ENCODE measurements at places on chromosomes 5 and 9.

GRCh38 chr5:37121027-37121426, 128.1 kb downstream of the CPLANE1 start:
- no peak for DNase-seq

DNA sequence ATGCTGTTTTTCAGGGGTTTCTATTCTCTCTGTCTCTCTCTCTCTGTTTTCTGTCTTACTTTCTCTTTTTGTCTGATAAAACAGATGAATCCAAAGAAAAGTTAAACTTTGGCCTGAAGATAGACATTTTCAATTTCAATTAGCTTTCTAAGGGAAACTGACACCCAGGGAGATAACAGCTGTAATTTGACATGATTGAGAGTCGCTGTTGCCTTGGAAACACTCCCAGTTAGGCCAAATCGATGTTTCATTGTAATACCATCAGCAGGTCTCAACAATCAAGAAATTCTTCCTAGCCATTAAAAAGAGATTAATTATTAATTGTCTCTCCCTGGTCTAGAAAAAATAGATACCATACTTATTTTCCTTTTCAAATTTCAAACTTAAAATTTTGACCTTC, 53.0 kb downstream of the ENTREP1 start:
- no peak for DNase-seq

GRCh38 chr5:107502676-107503060, 168.1 kb downstream of the EFNA5 start:
- DNase-seq, result no peak

- no peak for DNase-seq
Measured at GRCh38 chr5:5291357-5291756, 131.1 kb upstream of the ICE1 start.

- DNase-seq, result no peak
Measured at GRCh38 chr5:156119692-156120091, 207.3 kb upstream of the SGCD start.

GRCh38 chr9:81534138-81534875, 155.0 kb downstream of the TLE1 start:
- DNase-seq, result peak; percentile 13

- DNase-seq, result no peak
Measured at GRCh38 chr5:60356745-60357144, 343.2 kb downstream of the DEPDC1B start.

DNA sequence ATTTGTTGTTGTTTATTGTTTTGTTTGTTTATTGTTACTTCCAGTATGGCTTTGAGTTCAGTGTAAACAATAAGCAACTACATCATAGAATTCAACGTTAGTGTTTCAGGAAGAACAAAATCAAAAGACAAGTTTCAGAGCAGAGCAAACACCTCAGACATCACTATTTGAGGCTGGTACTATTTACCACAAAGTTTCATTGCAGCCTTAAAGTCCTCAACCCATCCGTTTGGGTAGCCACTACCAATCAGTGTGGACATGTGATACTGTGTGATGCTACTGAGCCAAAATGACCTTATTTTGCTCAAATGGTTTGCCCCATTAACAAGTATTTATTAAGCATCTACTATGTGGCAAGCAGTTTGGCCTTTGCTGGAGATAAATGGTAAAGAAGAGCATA, 458.5 kb upstream of the PTGER4 start:
- no peak for DNase-seq

DNA sequence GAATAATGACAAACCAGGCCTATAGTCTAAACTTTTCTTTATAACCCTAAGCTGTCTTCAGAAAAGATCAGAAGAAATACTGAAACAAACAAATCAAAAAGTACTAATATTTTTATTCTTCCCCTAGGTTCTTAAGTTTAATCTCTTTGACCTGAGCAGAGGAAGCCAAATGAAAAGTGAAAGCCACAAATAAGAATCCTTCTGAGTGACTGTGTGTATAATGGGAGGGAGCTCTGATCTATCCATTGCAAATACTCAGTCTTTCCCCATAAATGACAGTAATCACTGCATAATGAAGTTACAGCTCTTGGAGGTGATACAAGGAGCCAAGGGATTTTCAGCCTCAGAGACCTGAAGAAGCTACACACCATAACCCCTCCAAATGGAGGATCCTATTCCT, 126.9 kb upstream of the ATP10B start:
- no peak for DNase-seq

GRCh38 chr5:74109344-74109743, 483.3 kb downstream of the ARHGEF28 start:
- DNase-seq, result no peak

DNA sequence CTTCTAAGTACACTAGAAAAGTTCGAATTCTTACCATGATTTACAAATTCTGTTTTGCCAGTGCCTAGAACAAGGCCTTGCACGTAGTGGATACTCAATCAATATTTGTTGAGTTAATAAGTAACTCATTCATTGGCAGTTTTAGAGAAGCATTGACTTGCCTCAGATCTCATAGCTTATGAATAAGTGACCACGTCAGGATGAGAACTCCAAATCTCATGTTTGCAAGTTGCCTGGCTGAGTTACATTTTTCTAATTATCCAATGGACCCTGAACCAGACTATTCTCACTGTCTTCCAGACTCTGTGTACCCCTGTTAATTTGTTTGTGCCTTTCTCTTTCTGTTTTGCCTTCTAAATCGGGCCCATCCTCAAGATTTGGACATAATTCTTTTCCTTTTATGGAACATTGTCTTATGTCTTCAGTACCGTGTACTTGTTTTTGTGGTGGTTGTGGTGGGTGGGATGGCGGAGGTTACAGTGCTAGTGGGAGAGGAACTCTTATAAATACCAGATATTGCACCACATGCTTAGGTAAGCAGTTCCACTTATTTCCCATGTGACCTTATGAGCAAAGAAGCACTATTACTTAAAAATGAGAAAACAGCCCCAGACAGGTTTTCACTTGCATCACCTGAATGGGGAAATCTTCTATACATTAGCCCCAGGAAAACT, 96.3 kb downstream of the UNC13B start:
- DNase-seq, result no peak

DNA sequence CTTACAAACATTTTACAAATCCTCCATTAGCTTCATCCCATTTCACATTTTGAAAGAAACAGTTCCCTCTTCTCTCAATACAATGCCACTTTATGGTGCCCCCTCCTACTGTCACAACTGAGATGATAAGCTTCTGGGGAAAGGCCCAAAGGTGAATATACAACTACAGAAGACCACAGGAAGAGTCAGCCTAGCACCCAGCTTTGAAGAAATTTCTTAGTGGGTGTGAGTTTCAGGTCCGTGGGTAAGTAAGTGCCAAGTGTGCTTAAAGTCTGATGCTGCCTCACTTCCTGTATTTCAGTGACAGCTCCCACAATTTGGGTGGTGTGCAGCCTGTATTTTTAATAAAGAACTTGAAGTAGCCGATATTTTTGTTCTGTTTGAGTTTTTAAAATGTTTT, 68.1 kb downstream of the ARHGEF28 start:
- DNase-seq, result no peak

DNA sequence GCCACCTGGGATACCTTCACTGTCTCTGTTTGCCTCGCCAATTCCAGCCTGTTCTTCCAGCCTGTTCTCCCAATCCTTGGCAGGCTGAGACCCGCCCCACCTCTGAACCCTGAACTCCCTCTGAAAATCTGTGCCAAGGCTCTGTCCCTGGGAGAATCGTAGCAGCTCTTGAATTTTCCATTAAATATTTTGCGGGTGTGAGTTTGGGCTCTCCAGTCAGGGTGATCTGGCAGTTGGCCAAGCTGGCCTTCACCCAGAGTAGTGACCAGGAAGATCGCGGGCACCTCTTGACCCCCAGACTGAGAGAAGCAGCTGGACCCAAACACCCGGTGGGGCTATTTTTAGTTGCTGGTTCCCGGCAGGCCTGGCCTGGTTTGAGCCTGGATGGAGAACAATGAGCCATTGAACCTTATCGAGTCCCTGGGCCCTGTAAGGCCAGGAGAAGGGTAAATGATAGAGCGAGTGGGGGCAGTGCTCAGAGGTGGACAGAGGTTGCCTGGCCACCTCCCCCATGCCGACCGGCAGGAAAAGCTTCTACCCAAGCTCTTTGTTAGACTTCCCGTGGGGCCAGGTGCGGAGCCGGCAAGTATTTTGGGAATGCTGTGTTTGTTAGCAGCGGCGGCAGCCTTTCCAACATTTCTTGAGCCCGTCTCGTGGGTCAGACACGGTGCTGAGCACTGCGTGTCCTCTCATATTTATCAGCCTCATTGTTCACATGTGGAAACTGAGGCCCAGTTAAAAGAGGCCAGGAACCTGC, 146.2 kb downstream of the RGS3 start:
- peak; percentile 31 for DNase-seq

- no peak for DNase-seq
Measured at GRCh38 chr5:80756292-80756691, 101.5 kb upstream of the DHFR start.

GRCh38 chr5:173103411-173103810, 40.9 kb upstream of the BNIP1 start:
- DNase-seq, result no peak

GRCh38 chr5:97801461-97801860, 618.4 kb upstream of the RIOK2 start:
- no peak for DNase-seq

- DNase-seq, result no peak
Measured at GRCh38 chr5:87210743-87211142, 56.9 kb upstream of the RASA1 start.

GRCh38 chr5:34586117-34586885, 69.8 kb upstream of the RAI14 start:
- DNase-seq, result peak; percentile 90

DNA sequence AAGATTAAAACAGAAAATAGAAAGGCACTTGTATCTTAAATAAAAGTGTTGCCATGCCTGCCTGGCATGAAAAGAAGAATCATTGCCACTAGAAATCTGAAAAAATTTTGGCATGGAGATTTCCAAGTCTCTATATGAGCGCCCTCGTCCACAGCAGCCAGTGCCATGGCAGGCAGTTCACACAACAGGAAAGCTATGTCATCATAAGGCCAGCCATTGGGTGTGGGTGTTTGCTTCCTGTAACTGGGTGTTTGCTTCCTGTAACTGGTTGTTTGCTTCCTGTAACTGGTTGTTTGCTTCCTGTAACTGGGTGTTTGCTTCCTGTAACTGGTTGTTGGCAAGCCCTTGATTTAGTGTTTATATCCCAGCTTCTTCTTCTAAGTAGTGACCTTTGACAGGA, 446.7 kb downstream of the IRX1 start:
- no peak for DNase-seq

- no peak for DNase-seq
Measured at GRCh38 chr9:5557606-5558587, 47.6 kb downstream of the PDCD1LG2 start.

DNA sequence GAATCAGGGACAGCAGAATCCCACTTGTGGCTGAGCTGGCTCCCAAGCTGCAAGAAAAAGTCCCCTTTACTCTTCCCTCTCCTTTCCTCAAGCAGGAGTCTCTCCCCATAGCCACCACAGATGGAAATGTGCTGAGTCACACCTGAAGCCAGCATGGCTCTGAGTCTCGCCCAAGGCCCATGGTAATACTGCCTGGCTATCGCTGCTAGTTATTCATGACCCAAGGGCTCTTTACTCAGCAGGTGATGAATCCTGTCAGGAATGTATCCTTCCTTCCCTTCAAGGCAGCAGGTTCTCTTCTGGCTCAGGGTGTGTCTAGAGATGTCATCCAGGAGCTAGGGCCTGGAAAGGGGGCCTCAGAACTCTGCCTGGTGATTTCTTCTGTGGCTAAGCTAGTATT, 403.3 kb upstream of the PTPRD start:
- DNase-seq, result no peak

DNA sequence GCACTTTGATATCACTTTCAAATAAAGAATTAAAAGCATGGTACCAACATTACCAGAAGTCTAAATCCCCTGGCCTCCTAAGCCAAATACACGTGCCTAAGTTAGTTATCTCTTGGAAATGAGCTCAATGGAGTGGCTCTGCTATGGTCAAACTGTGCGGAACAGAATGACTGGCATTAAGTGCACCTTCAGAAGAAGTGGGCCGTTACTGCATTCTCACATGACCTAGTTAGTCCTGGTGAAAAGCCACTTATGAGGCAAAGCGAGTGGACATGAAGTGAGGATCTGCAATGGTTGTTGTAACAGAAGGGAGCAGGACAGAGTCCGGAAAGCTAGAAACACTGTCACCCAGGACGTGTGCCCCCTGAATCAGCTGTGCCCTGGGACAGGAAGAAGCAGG, 633.1 kb downstream of the IRX1 start:
- no peak for DNase-seq

GRCh38 chr5:58498340-58498942, 7.2 kb downstream of the GAPT start:
- DNase-seq, result peak; percentile 22

DNA sequence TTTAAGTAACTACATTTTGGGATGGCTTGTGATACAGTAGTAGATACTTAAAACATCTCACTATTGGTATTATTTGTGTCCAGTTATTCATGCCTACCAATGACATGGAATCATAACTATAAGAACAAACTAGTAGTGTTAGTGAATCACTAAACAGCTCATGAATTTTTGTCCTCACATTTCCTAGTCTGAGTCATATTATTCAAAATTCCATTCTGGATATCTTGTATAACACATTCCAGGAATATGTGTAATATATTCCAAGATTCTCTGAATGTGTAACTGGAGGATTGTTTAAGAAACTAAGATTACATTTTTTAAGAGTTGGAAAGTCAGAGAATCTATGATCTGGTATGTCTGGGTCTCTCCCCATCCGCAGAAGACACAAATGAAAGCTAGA, 565.3 kb upstream of the ZNF608 start:
- peak; percentile 80 for DNase-seq

GRCh38 chr9:23254404-23255184, 571.4 kb downstream of the ELAVL2 start:
- DNase-seq, result no peak

- peak; percentile 45 for DNase-seq
Measured at GRCh38 chr5:44365345-44365744, 23.9 kb downstream of the FGF10 start.

DNA sequence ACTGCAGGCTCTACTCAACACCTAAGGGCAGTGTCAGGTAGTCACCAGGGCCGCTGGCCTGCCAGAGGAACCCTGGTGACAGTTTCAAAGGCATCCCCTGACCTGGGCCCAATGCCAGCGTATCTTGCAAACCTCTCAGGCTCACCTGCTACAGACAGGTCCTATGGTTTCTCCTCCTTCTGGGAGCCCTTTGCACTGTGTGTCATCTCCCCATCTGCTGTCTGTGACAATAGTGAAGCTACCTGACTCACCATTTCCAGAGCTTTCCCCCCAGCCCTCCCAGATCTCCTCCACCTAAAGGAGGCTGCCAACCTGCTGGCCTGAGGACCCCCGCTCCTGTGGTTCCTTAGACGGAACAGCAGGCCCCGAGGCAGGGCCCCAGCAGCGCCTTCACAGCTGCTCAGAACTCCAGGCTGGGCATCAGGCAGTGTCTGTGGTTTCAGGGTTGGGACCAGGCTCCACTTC, 203.1 kb downstream of the FSTL4 start:
- DNase-seq, result no peak

DNA sequence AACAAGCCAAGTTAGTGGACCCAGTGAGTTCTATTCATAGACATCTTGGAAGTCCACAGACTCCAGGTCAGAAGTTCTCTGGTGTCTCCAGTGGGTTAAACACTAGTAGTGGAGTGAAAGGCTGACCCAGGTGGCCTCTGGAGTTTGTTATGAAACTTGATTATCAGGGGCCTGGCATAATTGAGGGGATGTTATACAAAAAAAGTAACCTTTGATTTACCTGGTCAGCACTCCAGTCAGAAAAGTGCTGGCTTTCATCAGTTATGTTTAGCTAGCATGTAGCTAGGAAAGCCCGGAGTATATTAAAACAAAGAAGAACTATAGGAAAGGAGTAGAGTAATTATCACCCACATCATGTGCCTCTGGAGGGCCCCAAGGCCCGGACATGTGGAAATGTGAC, 171.1 kb downstream of the CD180 start:
- DNase-seq, result no peak

- no peak for DNase-seq
Measured at GRCh38 chr9:131677049-131677443, 62.8 kb downstream of the RAPGEF1 start.

All from foreskin fibroblast (primary cell).